ENCODE measurements at places on chromosomes 3 and 15. TPM values are rescaled to one million over a fixed set of nuclear protein-coding genes. Genes with fewer than 3 reads are reported as not detected.

EOGT gene
- 26.1 TPM for polyA plus RNA-seq

TAGLN3 gene
- polyA plus RNA-seq = 0.52 TPM

SNTN gene
- polyA plus RNA-seq = not detected

KBTBD12 gene
- polyA plus RNA-seq = 4.3 TPM

KBTBD13 gene
- polyA plus RNA-seq = 6.9 TPM

BCHE gene
- 8.4 TPM for polyA plus RNA-seq

SI gene
- polyA plus RNA-seq = not detected
